ENCODE measurements at places on chromosomes 1 and 21.

GRCh38 chr1:58874757-58875755 is 91.2 kb upstream of the JUN start:
- no peak for DNase-seq

DNA sequence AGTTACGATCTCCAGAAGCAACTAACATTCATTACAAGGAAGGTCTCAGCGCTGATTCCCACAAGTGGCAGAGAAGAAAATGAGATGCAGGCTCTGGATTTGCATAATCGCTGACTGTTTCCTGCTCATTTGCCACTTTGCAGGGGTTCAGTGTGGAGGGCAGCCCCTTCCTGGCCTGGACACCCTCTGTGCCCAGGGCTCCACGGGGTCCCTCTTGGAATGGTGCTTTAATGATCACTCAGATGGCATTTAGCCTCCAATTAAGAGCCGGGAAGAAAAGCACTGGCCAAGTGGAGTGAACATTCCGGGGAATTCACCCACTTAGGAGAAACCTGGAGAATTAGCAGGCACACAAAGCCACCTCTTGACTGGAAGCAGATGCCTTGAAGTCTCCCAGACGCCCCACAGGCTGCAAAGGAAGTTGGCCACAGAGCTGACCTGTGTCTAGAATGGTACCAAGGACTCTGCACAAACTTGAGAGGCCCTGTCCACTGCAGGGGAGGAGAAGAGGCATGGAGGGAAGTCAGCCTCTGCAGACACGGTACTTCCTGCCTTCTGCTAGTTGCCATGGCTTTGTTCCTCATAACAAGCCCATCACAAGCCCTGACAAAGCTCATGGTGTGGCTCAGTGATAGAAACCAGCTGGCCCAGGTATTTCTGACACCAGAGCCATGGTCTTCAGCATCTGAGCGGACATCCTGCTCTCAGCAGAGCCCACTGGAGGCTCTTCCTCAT is 157.2 kb downstream of the KAZN start:
- DNase-seq, result no peak

- DNase-seq, result no peak
These were observed 54.7 kb upstream of the DSCAM start for GRCh38 chr21:40901691-40902090.

DNA sequence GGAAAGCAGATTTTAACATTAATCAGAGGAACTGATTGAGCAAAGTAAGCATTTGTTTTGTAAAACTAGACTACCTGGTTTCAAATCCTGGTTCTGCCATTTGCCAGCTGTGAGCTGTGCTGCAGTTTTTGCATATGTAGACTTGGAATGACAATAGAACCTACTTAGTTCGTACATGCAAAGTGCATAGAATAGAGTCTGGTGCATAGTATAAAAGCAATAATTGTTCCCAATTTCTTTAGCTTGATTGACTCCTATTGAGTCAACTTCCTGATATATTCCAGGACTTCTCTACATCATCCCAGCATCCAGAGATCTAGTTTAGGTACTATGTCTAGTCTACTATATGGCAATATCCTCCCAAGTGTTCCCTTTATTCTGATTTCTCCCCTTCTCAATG is 144.4 kb upstream of the FGGY start:
- DNase-seq, result no peak

All from DMS 273 treated with DMSO at 0.1 percent for 48 hours (cell line).